Fibroblast of skin of back (primary cell): ENCODE measurements at places on chromosomes 6 and 20.
A peak's percentile ranks its signal among the peaks of the same experiment; 100 is the strongest.

GRCh38 chr6:160112628-160113299, 8.9 kb upstream of the SLC22A1 start:
- DNase-seq: no peak

GRCh38 chr6:3195695-3196497, 31.6 kb downstream of the TUBB2B start:
- DNase-seq: peak; percentile 31

DNA sequence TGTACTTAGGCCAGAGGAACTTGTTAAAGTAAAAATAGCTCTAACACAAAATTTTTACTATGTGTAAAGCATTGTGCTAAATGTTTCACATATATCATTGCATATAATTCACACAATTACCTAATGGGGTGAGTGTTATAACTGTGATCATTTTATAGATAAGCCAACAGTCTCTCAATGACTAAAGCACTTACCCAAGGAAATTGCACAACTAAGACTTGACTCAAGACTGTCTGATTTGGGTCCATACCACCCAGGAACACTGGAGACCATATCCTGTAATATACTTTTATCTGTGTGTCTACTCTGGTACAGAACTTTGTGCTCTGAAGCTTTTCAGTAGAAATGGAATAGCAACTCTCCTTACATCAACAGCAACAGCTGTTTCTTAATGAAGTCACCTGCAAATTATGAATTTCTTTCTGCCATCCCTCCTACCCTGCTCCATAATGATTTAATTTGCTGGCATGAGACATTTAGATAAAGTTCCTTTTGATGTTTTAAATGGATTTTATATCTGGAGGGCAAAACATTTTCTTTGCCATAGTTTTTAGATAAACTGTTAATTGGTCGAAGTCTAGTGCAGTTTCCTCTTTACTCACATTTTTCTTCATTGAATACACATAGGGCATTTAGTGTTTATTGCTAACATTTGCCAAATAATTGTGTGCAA, 47.5 kb downstream of the TSPYL4 start:
- DNase-seq: no peak

- no peak for DNase-seq
Measured at GRCh38 chr6:108884211-108885059, 36.2 kb downstream of the ARMC2 start.

- no peak for DNase-seq
Measured at GRCh38 chr20:53985150-53985518, 85.3 kb downstream of the BCAS1 start.

- no peak for DNase-seq
Measured at GRCh38 chr6:118940770-118941169, 5.8 kb upstream of the MCM9 start.

GRCh38 chr6:18920701-18921100, 533.6 kb downstream of the RNF144B start:
- DNase-seq: no peak

DNA sequence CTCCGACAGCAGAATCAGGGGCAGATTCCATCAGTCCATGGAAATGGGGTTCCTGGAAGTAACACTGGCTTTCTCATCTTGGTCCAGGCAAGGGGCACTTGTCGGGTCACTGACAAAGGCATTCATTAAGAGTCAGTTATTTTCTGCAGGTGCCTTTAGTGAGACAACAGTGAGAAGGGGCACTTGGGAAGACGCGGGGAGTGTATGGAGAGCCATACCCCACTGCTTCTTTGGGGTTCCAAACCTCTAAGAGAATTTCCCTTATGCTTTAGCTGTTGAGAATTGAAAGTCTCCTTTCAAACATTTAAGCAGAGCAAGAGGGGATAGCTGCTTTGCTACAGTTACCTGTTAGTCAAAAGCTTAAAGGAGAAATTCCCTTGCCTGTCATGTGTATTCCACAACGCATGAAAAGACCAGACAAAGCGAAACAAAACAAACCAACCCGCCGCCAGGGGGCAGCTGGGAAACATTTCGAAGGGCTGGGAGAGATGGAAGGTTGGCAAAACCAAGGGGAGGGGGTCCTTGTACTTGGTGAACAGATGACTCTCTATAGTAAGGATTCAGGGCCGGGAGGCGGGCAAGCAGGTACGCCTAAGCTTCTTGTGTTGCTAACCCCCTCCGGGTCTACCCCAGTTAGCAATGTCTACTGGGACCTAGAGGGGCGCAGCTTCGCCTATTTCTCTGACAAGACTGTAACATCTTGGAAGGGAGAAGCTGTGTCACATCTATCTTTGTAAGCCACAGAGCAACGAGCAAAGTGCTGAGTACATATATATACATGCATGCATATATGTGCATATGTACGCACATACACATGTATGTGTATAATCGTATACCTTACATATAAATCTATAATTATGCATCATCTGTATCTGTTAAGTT, 474.9 kb upstream of the AGPAT4 start:
- peak; percentile 46 for DNase-seq

DNA sequence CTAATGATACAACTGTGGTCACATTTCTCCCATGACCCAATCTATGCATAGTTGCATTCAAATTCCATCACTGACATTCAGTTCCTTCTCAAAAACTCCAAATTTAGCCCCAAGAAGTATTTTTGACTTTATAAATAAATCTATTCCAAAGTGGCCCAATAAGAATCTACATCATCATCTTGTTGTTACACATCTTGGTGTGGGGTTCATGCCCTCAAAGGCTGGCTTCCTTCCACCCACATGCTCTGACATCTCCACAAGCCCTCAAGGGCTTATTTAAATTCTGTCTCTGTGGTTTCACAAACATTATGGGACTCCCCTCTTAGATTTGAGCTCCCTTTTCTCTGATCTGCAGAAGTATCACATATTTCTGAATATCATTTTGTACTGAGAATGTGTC, 585.3 kb upstream of the BTBD3 start:
- peak; percentile 24 for DNase-seq

- DNase-seq: no peak
Measured at GRCh38 chr6:36546308-36546919, 865 bp downstream of the STK38 start.

GRCh38 chr20:35326021-35326739, 34.0 kb upstream of the FAM83C start:
- peak; percentile 53 for DNase-seq

GRCh38 chr6:162245830-162246420, 481.6 kb downstream of the PRKN start:
- DNase-seq: peak; percentile 7

DNA sequence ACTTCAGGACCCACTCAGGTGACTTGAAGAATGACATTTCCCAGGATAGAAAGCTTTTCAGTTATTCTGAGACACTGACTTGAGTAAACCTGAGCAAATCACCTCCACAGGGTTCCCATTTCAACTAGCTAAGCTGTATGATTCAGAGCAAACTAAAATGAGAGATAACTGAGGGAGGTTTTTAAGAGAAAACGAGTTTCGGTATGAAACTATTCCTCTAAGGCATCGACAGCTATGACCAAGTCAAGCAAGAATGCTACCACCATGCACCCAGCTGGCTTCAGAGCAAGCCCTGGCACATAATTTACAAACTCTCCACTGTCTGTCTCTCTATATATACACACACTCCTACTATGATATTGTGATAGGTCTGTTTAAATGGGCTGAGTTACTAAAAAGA, 75.4 kb downstream of the PERP start:
- no peak for DNase-seq

DNA sequence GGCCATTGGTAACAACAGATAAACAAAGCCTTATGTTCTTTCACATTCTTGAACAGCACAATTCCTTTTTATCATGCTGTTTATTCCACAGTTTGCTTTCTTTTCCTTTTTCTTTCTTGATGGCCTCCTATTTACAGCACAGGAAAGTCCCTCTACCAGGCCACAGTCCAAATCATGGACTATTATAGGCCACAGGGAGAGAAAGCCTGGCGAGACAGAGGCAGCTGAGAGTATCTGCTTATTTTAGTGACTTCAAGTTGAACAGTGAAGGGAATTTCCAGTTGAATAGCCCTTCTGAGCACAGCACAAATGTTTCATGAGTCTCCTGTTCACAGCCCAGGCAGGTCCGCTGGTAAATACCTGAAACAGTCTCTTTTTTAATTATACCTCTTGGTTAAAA, 263.7 kb upstream of the ARID1B start:
- DNase-seq: no peak

DNA sequence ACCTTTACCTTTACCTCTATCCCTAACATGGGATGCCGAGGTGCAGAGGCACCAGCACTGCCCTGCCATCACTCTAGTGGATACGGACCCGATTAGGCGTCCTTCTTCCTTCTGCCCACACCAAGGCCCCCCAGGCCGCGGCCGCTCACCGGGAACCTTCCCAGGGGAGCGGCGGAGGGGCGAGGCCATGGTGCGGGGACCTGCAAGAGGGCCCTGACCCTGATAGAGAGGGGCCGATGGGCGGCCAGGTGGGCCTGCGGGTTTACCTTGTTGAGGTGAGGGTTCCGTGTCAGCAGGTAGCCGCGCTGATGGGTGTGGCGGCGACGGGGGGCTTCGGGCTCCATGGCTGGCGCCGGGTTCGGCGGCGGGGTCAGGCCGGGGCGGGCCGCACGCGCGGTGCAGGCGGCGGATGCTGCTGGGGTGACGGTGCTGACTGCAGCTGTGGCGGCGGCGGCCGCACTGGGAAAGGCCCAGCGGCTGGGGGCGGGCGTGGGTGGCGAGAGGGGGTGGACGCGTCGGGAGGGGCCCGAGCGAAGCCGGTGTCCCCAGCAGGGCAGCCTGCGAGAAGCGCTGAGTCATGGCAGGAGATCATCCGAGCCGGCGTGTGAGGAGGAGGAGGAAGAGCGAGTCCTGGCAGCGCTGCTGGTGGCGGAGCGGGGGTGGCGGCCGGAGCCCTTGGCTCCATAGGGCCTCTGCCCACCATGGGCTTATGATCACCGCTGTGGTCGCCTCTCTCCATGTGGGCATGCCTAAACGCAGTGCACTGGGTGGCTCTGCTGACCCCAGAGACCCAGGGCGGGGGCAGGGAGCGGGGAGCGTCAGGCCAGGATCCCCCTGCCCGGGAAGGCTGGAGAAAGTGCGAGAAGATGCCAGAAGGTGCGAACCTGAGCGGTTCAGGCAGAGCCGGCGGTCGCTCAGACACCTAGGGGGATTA, at the start of gene ME1:
ME1 (minus strand) TSS at position 441 of the 934 bp plus-strand sequence; CDS start at position 344, 97 bp downstream.
- DNase-seq: peak; percentile 91

DNA sequence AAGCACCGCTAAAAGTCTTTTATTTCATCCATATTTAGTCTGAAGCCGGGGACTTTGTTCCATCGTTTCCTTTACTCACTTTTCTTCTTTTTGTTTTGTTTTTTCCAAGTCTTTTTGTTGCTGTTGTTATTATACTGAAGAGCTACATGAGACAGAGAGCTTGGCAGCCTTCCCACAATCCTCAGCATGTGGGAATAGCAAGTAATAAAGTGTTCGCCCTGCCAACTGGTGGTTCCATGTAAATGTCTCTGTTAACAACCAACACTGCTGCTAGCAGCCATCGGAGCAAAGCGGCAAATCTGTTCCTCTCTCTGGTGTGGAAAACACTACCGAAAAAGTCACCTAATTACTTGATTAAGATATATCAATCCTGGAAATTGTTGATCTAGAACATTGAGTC, 437.8 kb upstream of the ID4 start:
- peak; percentile 79 for DNase-seq

DNA sequence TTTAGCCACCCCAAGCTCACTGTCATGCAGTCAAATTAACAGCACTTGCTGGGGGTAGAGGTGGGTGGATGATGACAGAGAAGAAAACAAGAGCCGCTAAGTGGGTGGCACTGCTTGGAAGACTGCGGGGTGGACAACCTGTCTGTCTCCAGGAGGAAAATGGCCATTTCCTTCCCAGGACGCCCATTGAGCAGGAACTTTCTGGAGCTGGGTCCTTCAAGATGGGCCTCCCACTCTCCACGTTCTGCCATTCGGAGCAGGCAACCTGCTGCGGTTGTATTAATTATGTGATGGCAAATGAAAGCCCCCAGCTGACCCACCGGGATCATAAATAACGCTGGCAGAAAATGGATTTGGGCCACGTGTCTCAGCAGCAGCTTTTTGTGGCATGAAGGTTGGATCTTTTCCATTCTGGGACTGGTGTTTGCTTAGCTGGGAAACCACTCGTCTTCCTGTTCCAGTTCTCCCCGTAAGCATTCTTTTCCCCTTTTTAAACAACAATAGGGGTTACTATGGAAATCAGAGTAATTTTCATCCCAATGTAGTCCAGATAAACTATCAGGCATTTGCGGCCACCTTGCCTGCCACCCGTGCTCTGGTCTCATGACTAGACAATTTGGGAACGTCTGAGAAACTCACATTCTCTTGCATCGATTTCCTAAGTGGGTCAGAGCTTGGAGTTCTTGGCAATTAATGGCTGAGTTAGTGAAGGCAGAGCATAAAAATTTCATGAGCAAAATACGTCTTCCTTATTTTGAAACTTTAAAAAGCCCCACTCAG, 215.5 kb downstream of the ANKRD60 start:
- DNase-seq: no peak

- DNase-seq: no peak
Measured at GRCh38 chr20:2838170-2838797, 2.2 kb downstream of the PCED1A start.

DNA sequence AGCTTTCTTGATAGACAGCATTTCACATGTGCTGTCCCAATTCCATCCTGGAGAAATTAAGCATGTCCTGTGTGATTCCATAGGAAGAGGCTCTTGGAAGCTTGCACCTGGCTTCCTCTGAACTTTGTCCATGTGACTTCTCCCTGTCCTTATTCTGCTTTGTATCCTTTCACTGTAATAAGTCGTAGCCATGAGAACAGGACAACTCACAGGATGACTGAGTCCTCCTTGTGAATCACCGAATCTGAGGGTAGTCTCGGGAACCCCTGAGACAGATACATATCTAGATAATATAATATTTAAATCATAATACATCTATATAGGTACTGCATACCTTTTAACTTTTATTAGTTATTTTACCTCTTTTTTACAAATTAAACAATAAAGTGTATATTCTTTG, 156.7 kb upstream of the THEMIS start:
- peak; percentile 50 for DNase-seq

DNA sequence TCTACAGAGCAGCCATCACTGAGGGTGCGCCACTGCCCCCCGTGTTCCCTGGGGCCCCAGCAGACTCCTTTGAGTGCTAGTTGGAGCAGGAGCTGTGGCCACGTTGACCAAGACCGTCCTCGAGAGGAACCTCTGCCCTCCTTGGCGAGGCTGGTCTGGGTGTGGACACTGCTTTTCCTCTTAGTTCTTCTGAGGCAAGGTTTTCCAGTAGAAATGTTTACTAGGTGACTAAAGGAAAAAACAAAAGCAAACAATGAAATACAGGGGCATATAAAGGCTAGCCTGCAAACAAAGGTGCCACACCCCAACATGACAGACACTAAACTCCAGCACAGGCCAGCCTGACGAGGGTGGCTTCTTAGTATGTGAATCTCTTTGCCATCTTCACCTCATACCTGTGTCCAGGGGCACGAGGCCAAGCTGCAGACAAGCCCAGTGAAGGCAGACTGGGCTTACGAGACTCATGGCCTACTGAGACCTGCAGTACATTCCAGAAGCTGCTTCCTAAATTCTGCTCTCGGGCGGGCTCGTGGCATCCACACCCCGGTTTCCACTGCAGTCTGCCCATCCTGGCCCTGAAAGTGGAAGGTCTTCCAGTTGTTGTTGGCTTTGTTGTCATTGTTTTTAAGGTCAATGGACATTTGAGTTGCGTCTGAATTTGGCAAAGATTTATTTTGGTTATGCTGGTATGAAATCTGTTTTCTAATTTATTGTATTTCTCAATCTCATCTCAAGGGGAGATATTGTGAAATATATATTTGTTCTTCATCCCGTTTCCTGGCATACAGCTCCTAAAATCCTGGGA, 39.2 kb downstream of the FAM50B start:
- DNase-seq: no peak
